ENCODE measurements at places on chromosomes 16 and 17.

DNA sequence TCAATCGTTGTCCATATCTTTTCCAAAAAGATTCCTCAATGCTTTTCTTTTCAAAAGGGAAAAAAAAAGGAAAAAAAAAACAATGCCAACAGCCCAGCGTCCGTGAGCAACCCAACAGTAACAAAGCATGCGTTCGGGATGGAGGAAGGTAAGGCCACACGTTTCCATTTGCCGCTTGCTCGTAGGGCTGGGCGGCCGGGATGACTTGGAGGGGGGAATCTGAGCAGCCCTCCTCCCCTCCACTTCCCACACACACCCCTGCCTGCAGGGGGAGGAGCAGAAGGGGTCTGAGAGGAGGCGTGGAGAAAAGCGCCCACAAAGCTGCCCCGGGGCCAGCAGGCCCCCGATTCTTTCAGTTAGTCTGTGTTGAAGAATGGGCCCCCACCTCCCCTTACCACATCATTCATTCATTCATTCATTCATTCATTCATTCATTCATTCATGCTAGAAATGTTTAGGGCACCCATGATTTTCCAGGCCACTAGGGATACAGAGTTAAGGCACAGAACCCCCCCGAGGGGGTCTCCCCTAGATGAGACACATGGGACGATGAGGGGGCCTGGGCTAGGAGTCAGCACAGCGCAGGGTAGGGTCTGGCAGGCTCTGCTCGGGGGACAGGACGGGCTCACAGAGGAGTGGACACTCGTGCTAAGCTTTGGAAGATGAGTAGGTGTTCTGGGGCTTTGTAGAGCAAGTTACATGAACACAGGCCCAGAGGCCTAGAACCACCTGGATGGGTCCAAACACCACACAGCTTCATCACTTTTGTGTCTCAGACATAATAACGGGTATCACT, 10.9 kb upstream of the TBX2 start:
- DNase-seq, result no peak

- DNase-seq, result no peak
These were observed 11.3 kb upstream of the CYTH1 start for GRCh38 chr17:78793415-78793814.

DNA sequence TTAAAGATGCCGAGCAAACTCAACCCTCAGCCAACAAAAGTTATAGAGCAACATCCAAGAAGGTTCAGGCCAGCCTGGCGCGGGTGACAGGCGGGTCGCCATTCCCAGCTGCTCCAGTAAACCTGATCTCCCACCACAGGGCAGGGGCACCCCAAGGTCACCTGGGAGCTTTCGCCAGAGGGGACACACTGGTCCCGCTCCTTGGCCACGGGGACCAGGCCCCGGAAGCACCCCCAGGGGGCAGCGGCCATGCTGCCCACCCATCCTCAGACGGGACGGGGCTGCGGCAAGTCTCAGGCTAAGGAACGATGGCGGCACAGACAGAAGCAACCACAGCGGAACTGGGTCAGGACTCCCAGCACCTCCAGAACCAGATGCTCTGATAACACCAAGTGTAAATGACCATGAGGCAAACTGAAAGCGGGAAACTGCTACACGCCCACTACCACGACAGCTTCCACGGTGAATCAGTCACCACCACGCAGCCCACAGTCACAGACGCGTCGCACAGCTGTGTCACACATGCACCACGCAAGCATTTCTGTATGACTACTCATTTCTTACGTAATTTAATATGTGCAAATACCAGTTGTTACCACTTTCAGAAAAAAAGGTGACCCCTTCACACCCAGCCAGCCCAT, 14.1 kb upstream of the CCDC154 start:
- no peak for DNase-seq

DNA sequence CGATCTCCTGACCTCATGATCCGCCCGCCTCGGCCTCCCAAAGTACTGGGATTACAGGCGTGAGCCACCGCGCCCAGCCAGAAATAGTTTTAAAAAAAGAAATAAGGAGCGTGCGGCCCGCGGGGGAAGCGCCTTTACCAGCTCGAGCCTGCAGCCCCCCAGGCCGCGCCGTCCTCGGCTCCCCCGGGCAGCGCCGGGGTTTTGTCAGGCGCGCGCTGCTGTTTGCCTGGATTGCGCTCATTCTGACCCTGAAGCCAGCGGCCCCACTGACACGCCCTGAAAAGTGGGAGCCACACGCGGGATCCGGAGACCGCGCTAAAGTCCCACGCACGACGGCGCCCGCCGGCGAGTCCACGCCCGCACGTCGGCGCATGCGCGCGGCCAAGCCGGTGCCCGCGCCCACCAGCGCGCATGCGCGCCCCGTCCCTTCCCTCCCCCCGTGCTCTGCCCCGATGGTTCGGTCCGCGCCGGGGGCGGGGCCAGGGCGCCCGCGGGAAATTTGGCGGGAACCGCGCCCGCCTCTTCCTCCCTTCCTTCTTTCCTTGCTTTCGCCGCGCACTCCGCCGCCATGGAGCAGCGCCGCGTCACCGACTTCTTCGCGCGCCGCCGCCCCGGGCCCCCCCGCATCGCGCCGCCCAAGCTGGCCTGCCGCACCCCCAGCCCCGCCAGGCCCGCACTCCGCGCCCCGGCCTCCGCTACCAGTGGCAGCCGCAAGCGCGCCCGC, at the start of gene CDT1:
Gene CDT1 (plus strand): TSS at position 526 of the 724 bp plus-strand sequence. CDS start 43 bp downstream, at position 569.
- peak; percentile 77 for DNase-seq

DNA sequence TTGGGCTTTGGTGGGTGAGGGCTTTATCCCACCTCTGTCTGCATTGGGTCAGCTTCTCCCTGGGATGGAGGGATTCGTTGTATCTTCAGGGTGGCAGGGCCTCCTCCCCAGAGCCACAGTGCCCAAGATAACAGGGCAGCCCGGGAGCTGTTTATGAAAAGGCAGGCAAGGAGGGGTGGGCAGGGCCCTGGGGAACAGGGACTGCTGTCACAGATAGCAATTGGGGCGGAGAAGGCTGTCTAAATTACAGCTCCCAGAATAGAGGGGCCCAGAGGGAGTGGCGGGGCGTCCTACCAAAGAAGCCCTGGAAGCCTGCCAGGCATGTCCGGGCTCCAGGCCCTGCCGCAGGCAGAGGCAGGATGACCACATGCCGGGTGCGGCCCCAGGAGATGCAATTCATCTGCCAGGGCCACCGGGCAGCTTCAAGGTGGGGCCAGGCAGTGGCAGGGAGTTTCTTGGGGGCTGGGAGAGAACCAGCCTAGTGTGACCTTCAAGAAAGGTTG, 18.8 kb upstream of the PHOSPHO1 start:
- no peak for DNase-seq

DNA sequence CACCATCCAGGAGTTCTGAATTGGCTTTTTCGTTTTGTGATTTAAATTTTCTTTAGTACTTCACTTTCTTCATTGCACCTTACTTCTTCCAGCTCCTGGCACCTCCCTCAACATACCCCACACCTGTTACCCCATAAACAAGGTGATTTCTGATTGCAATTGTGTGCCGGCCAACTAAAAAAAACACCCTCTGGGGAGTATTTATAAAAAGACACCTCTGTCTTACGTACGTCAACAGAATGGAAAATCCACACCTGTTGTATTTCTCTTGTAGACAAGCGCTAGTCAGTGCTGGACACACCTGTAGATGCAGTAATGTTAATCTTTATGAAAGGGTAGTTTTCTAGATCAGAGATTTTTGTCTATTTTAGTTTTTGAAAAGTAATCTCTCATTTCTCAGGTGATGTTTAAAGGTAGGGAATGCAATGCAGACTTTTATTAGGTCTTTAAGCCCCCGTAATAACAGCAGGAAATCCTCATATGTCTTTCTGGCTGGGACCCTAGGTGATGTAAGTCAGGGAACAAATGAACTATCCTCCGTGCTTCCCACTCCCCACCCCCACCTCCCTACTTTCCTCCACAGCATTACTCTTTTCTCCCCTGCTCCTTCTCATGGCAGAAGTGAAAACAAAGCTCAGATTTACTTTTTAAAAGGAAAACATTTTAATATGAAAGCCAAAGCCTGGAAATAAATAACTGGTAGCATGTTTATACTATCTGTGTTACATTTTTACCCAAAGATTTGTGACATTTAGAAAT, 4.2 kb downstream of the MSI2 start:
- no peak for DNase-seq

DNA sequence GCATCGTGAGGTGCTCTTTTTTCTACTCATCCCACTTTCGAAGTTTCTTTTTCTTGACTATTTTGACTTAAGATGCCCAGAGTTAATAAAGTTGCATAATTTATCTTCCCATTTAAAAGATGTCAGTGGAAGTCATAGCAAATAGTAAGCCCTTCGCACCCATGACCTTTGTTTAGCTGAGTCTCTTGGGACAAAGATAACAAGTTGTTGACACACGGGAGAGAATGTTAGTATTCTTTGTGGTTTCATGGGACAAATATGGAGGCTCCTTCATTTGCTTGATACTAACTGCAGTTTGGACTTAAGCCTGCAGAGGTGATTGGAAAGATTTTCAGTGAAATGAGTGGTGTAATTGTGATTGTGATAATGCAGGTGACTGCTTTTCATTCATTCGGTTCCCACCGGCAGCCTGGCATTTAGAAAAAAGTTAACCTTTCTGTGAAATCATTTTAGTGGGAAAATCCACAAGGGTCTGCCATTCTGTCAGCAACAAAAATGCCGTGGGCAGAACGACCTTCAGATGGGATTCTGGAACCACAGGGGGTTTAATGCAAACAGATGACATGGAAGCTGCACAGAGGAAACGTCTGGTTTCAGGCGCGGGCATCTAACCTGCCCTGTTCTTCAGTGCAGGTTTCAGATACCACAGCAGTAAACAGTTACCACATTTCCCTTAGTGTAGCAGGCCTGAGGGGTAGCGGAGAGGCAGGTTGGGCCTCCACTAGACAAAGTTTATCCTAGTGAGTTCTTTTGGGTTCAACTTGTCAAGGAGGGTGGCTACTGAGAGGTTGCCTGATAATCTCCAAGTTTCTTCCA, 123.0 kb downstream of the RPTOR start:
- DNase-seq, result no peak

- DNase-seq, result no peak
These were observed 17.7 kb upstream of the VPS4A start for GRCh38 chr16:69293401-69293800.

DNA sequence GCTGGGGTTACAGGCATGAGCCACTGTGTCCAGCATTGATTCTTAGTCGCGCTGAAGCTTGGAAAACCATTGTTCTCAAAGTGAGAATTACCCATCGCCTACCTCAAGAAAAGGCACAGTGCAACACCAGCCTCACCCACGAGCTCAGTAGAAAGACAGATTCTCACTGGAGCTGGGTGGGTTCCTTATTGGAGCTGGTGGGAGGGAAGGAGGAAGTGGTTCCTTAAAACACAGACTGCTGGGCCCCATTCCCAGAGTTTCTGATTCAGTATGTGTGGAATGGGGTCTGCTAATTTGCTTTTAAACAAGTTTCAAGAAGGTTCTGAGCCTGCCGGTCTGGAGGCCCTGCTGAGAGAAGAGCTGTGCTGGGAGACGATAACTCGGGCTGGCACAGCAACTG, 264.7 kb downstream of the ENGASE start:
- DNase-seq, result no peak

GRCh38 chr16:8853611-8854010, 15.2 kb downstream of the CARHSP1 start:
- DNase-seq, result no peak

DNA sequence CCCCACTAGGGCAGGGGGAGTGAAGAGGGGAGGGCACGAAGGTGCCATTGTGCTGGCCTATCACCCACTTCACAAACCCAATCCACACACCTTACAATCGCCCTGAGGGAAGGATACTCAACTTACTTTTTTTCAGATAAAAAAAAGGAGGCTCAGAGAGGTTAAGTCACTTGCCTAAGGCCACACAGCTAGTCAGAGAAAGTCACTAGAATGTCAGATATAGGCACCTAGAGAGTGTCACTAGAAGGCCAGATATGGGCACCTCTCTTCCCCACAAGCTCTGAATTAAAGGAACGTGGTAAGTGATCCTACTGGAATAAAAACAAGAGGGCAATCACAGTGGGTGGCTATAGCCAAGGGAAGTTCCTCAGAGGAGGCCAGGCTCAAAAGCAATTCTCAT, 204.5 kb upstream of the ASIC2 start:
- DNase-seq, result no peak

DNA sequence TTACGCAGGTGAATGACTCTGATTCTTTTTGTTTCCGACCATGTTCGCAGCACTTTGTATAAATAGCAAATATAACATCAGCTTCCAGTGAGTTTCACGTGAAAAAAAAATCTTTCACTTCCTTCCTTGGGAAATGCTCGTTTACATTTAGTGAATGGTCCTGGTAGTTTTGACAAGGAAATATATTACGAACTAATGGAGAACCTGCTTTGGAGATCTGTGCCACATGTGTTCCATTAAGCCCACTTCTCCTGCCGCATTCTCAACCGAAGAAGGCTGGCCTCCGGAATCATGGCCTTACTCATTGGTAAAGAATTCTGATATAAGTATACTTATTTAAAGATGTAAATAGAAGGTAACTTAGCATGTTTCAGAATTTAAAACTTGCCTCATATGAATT, 3.6 kb downstream of the CRAMP1 start:
- DNase-seq, result no peak

DNA sequence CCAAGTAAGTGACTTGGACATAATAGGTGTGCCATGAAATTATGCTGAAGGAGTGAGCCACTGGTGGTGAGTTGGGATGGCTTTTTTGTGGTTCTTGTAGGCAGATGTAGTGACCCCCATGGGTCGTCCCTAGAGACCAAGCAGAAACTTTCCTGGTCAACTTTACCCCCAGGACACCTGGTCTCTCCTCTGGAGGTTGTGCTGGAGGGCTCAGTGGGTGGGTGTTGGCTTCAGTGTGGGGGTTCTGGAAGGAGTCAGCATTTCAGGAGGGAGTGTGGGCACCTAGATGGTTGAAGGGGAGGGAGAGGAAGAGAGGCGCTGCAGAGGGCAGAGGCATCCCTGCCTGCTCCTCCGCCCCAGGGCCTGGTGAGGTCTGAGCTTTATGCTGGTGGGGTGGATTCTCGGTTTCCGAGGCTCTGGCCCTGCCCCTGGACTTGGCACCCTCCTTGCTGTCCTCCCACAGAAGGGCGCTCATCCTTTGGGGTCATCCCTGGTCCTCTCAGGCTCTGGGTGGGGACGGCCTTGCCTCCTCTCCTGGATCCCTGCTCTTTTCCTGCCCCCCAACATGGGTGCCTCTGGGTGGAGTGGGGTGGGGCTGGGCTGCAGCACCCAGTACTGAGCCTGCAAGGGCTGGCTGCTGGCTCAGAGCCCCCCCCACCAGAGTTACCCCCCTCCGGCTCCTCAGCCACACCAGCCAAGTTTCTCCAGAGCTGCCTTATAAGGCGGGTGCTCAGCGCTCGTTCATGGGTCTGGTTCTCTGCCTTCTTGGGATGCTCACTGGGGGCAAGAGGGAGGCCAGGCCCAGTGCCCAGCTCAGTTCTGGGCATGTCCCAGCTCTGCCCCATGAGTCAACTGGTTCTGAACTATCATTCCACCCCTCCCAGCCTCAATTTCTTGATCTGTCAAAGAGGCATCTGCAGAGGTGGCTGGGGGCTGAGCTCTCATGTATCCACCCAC, 266.8 kb downstream of the SEC14L1 start:
- no peak for DNase-seq

DNA sequence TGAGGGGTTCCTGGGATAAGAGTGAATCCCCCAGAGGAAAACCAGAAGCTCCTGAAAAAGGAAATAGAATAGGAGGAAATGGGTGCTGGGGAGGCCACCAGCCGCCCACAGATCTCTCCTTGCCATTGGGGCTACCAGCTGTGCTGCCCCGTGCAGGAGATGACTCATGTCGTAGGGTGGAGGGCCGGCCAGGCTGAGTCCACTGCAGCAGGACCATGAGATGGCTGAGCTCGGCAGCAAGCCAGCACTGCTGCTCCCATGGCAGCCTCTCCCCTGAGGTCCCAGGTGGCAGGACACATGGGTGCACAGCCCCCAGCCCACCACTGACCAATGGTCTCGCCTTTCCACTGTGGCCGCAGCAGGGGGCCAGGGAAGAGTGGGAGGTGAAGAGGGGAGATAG, 95.5 kb downstream of the GNAO1 start:
- no peak for DNase-seq

All from WTC11 (cell line).